ENCODE measurements at places on chromosomes 3 and 15.

- no peak for DNase-seq
Observed at GRCh38 chr15:31402003-31402402, 75.4 kb downstream of the KLF13 start.

DNA sequence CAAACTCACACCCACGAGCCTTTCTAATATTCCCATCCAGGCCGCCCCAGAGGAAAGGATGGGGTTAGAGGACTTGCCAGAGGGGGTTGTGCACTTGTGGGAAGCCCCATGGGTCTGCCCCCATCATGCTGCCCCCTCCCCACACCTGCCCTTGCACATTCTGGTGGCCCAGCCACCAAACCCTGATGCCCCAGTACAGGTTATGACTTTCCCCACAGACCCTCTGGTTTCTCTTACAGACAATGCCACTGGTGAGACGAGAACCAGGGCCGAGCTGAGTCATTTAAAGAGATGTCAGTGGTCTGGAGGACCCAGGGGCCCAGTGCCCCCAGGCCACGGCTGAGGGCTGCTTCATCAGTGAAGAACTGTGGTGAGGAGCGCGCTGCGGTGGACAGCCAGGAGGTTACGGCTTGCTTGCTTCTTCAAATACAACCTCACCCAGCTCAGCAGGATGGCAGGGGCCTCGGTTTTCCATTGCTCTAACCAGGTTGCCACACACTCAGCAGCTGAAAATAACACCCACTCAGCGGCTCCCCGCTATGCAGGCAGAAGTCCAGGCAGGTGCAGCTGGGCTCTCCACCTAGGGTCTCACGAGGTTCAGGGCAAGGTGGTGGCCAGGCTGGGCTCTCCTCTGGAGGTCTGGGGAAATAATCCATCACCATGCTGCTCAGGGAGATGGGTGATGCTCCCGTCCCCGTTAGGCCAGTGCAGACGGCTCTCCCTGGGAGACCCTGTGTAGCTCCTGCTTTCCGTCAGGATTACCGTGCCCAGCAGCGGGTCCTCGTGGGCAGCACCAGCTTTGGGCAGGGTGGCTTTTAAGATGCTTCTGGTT, 13.8 kb upstream of the SNRPA1 start:
- no peak for DNase-seq

GRCh38 chr3:136840252-136840651, 21.3 kb downstream of the SLC35G2 start:
- DNase-seq, result no peak

DNA sequence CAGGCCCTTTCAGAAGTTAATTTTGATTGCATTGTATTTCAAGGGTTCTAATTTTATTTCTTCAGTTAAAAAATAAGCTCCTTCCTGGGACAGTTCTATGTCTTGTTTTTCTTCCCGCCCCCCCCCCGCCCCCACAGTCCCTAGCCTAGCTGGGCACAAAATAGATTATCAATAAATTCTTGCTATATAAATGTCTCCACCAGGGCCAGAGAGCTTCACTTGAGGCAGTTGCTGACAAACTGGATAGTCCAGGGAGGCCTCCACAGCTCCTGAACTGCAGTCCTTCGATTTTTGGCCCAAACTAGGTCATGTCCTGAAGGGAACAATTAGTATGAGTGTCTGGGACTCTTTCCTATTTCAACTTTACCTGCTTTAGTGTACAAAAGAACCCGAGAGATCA, 9.9 kb upstream of the CSPG5 start:
- DNase-seq, result no peak

DNA sequence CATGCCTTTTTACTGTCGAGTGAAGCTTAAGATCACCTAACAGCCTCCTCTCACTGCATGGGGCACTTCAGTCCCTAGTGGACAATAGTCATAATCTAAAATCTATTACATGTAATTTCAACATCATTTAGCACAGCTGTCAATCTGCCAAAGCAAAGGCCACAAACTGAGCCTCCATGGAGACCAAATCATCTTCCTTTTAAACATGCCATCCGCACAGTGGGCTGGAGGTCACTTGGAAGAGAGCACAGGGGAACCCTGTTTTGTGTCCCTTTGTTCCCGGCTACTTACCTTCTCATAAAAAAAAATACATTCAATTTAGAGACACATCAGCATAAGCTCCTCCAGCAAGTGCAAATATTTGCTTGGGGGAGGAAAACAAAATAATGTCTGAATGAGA, 167.3 kb downstream of the SQOR start:
- no peak for DNase-seq
